NCI-H524 (cell line): ENCODE measurements at places on chromosomes 5 and 9.

GRCh38 chr5:107385708-107386107, 285.0 kb downstream of the EFNA5 start:
- no peak for DNase-seq

GRCh38 chr5:124089578-124089977, 577.6 kb downstream of the CSNK1G3 start:
- no peak for DNase-seq

DNA sequence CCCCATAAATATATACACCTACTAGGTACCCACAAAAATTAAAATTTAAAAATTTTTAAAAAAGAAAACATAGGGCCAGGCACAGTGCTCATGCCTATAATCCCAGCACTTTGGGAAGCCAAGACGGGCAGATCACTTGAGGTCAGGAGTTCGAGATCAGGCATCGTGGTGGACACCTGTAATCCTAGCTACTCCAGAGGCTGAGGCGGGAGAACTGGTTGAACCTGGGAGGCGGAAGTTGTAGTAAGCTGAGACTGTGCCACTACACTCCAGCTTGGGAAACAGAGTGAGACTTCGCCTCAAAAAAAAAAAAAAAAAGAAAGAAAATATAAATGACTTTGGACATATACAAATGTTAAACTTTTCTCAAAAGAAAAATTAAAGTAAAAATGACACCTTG, 33.3 kb upstream of the RNF38 start:
- DNase-seq, result no peak

GRCh38 chr5:116301110-116301509, 216.3 kb downstream of the COMMD10 start:
- DNase-seq, result no peak

DNA sequence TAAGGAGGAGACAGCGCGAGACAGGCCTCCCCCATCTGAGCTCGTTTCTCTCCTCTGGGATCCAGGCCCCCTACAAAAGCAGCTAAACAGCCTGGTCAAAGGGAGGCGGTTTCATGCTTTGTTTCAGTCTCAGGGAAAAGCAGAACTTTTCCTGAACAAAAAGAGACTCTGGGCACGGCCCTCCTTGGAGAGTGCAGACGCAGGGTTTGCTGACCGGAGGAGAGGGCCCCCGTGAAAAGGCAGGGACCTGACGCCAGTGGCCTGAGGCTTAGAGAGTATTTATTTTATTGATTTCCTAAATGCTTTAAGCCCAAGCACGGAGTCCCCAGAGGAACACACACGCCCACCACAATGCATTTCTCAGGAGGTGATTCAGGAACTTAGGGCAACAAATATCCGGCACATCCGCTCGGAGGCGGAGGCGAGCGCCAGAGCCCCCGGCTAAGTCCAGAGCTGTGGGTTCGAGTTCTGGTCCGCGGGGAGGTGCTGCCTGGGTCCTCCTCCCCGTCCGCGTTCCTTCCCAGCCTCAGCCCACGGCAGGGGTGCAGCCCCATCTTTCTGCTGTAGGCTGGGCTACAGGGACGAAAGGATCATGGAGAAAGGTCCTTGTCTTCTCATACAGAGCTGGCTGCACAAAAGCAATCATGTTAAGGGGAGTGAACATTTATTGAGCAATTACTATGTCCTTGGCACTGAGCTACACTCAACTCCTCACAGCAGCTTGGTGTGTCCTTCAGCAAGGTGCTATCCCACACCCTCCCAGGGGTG, 40.0 kb downstream of the PTGES start:
- no peak for DNase-seq

- no peak for DNase-seq
Measured at GRCh38 chr9:117374076-117374725, 40.7 kb downstream of the ASTN2 start.

- DNase-seq, result peak; percentile 36
Measured at GRCh38 chr9:136324501-136325300, 2.6 kb upstream of the GPSM1 start.

DNA sequence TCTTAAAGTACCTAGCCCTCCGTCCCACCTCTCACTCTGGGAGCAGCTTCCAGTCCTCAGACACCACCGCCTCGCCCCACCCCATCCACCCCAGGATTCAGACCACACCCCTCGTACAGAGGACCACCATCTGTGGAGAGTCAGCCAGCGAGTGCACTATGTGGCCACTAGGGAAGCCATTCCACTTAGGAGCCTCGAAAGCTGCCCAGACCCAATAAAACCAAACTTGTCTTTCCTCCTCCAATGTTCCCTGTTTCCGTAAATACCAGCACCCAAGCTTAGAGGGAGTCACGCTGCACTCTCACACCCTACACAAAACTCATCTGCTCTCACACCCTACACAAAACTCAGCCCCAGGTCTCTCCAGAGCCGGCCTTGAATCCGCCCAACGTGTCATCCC, 1.9 kb downstream of the GCNT4 start:
- DNase-seq, result peak; percentile 64

DNA sequence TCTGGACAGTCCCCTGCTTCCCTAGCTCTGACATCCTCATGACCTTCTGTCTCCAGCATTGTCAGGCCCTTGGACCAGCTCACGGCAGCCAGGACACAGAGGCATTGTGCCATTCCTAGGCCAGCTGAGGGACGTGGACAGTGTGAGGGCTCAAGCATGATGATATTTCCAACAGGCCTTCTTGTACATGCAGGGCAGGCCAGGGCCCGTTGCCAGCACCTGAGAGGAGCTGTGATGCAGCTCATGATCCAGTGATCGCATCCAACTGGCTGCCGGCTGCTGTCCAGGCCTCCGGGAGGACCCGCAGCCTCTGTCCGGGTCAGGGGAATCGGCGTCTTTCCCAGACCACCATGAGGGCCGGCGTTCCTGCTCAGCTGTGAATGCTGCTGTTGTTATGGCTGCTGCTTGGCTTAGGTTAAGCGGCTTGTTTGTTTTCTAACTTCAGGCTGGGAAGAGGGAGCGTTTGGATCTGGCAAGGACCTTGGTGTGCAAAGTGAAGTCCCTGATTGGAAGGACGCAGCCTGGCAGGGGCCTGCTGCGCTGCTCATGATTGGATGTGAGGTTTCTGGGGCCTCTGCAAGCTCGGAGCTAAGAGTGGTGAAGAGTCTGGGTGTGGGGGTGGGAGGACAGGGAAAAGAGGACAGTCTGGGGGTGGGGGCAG, 53.8 kb downstream of the PDZD2 start:
- no peak for DNase-seq

- DNase-seq, result no peak
Measured at GRCh38 chr5:142095035-142095434, 13.5 kb upstream of the NDFIP1 start.

DNA sequence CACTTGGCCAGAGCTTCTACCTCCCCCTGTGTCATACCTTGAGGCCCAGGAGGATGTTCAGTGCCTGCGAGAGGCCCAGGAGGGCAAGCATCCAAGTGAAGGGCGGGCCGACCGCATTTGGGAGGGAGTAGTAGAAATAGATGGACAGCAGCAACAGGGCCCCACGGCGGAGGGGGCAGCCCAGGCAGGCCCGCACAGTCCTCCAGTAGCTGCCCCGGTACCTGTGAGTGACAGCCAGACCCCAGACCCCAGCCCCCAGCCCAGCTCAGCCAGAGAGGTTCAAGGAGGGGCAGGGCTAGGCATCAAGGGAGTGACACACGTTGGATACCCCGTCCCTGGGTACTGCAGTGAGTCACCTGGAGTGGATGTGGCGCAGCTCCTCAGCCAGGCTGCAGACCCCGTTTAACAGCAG, 1.4 kb downstream of the STING1 start:
- no peak for DNase-seq

DNA sequence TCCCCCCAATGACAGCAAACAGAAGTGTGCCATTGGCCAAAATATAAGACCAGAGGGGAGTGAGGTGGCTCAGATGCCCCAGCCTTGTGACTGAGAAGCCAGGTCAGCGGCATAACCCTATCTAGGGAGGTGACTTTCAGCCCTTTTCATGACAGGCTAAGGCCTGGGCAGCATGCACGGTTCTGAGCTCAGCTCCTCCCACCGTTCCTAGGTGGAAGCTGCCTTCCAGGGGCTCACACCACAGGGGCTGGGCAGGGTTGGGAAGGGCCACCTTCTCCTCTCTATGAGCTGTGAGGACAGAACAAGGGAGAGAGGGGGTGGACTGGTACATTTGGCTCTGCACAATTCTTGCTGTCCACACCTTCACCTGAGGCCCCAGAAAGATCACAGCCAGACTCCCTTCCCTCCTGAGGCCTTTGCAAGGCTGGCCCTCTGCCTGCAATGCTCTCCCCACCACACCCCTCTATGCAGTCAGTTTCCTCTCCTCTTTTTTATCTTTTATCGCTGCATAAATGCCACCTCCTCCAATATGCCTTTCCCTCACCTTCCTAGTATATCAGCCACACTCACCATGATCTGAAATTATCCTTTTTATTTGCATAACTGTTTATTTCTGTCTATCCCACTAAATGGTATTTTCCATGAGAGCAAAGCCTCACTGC, 5.1 kb upstream of the EGR1 start:
- DNase-seq, result no peak

DNA sequence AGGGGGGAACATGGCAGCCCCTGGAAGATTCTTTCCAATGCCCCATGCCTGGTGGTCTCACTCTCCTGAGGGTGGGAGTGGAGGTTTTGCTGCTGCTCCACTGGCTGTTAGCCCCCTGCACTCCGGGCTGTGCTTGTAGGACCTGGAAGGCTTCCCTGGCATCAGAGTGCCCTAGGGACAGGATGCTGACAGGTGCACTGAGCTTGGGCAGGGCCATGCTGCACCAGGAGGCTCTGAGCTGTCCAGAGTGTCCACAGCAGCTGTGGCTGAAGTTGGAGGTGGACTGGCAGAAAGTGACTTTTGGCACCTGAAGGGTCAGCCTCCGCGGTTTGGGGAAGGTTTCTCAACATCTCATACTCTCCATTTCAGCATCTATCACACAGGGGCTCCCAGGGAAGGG, 249.1 kb downstream of the GADD45G start:
- no peak for DNase-seq

- DNase-seq, result no peak
Measured at GRCh38 chr5:133289686-133290367, 238.0 kb downstream of the HSPA4 start.

DNA sequence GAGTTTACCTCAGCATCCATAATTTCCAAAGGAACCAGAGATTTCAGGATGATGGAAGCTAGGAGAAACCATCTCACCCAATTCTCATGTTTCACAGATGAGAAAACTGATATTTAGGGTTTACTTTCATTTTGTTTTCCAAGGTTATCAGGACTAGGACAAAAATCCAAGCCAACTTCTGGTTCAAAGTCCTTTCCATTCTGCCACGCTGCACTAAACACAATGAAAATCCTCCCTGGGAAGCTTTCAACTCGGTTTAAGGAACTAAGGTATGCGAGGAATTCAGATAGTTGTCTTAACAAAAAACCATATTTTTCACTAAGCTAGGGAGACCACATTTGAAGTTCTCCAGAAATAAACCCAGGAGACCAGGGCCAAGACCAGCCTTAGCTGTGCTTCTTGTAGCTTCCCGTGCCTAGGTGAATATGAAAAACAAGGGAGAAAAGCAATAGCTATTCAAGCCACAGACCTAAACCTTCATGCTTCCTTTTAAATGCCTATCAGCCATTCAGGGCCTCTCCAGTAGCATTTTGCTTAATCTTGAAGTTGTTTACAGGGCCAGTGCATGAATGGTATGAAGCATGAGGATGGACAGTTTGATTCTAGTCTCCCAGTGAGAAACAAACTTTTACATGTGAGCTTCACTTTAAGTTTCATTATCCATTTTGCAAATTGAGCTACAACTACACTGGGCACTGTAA, 167.9 kb downstream of the DENND1A start:
- no peak for DNase-seq

DNA sequence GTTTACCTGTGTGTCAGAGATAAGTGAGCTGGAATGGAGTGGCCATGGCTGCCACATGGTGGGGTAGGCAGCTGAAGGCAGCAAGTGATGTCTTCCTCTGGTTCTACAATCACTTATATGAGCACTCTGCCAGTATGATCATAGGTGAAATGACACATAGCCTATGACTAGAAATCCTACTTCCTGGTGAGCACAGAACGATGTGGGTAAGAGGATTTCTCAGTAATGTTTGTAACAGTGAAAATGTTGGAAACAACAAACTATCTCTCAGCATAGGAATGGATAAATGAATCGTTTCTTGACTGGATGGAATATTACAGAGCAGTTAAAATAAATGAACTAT, 187.0 kb upstream of the S1PR3 start:
- DNase-seq, result no peak

GRCh38 chr5:11733185-11733839, 170.9 kb downstream of the CTNND2 start:
- DNase-seq, result no peak

- DNase-seq, result no peak
Measured at GRCh38 chr9:91340395-91340967, 21.2 kb downstream of the AUH start.

GRCh38 chr5:123350742-123351141, 72.5 kb downstream of the CEP120 start:
- DNase-seq, result no peak

- no peak for DNase-seq
Measured at GRCh38 chr9:75429531-75430475, 341.5 kb downstream of the OSTF1 start.

- no peak for DNase-seq
Measured at GRCh38 chr9:10339152-10339551, 273.6 kb downstream of the PTPRD start.

DNA sequence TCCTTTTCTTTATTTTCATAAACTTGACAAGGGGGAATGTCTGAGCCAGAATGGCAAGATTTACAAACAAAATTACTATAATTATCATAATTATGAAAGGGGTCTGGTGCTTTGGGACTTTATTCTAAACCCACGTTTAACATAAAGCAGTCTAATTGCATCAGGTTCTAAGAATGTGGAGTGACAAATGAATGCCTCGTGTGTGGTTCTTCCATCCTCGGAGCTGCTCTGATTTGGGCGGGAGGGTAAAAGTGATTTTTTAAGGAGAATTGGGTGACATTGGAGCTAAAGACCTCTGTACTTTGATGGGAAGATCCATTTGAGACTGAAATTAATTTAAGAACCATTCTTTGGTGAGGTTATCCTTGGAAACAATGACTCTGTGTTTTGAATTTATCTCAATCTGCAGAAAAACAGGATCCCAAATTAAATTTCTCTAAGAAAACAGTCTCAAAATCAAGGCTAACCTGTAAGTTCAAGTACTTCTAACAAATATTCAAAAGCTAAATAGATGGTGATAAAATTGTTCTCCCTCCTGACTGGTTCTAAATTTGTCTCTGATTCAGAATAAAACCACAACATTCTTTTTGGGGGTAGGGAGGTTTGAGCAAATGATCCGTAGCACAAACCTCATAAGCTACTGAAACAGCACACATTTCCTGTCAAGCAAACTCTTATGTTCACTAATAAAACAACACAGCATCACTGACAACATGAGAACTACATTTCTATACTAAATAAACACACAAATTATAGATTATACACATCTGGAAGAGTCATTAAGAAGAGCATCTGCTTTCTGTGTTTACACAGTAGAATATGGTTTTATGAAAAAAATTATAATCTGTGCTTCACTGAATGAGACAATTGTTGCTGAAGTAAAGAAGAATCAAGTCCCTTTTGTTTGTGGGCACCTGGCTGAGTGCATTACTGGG, 85.5 kb downstream of the DCP2 start:
- no peak for DNase-seq
